Endothelial cell (in vitro differentiated cells): ENCODE measurements at places on chromosomes 5 and 9. TPM values are rescaled to one million over a fixed set of nuclear protein-coding genes. Genes with fewer than 3 reads are reported as not detected.

Gene SPINK6
- not detected for total RNA-seq

GRCh38 chr5:155367841-155368240, 354.3 kb downstream of the KIF4B start:
- DNase-seq, result no peak

DNA sequence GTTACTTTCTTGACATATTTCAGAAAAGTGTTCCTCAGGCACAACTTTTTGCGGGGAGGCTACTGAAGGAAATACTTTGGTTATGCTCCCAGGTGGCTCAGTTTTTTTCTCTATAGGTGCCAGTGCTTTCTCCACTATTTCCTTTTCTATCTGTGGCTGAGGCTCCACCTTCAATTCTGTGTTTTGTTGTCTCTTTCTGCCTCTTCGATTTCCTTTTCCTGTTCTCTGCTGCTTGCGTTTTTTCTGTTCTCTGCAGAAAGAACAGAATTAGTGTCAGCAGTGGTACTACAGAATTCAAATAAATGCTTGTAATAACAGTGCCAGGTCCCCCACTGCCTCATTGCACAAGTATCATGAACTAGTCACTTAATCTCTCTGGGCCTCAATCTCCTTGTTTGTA, 7.0 kb downstream of the HEMGN start:
- DNase-seq, result no peak

Gene GABRA1
- total RNA-seq, result not detected

Gene CFAP157
- 0.85 TPM for total RNA-seq

- DNase-seq, result no peak
Measured at GRCh38 chr5:178765753-178766300, 35.4 kb upstream of the ZNF354A start.

DNA sequence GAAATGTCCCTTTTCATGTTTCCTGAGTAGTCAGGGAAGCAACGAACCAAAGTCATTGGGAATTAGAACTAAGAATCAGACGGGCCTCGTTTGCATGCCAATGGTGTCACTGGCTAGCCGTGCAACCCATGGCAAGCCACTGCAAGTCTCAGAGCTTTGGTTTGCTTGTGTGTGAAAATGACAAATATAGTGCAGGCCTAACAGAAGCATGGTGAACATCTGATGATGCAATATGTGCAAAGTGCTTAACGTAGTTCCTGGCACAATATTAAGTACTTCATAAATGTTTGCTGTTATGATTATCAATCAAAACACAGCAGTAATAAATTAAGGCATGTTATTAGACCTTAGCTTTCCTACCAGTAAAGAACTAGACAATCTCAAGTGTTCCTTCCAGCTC, 118.0 kb upstream of the TRIM32 start:
- no peak for DNase-seq

- DNase-seq, result no peak
Measured at GRCh38 chr9:37269221-37269620, 148.8 kb downstream of the ZCCHC7 start.

GRCh38 chr5:9681706-9682105, 51.6 kb upstream of the TAS2R1 start:
- DNase-seq, result no peak

GRCh38 chr9:19229595-19230354, 718 bp upstream of the DENND4C start:
- DNase-seq, result peak; percentile 61

- DNase-seq, result no peak
Measured at GRCh38 chr9:114899461-114899860, 30.9 kb downstream of the TNFSF8 start.
